ENCODE measurements at places on chromosomes 16 and 17.

GRCh38 chr16:5412731-5413130, 315.1 kb upstream of the EEF2KMT start:
- no peak for DNase-seq

DNA sequence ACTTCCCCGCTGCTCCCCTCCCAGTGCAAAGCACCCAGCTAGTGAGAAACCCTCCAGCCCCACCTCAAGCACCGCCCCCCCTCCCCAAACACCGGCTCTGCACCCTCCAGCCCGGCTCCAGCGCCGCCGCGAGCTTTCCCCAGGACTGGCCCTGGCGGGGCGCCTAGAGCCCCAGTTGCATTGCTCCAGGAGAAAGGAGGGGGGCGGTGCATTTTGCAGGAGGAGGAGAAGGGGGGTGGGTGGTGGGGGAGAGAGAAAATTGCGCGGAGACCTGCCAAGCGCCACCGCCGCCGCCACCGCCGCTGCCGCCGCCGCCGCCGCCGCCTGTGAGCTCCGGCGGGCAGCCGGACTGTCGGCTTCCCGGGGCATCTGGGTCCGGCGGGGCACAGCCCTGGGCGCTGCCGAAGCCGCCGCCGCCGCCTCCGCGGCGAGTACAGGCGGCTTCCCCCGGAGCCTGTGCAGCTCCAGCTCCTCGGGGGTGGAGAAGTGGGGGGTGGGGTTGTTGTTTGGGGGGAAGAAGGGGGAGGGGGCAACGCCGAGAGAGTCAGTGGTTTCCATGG, 333 bp upstream of the NOG start:
- DNase-seq: peak; percentile 79

DNA sequence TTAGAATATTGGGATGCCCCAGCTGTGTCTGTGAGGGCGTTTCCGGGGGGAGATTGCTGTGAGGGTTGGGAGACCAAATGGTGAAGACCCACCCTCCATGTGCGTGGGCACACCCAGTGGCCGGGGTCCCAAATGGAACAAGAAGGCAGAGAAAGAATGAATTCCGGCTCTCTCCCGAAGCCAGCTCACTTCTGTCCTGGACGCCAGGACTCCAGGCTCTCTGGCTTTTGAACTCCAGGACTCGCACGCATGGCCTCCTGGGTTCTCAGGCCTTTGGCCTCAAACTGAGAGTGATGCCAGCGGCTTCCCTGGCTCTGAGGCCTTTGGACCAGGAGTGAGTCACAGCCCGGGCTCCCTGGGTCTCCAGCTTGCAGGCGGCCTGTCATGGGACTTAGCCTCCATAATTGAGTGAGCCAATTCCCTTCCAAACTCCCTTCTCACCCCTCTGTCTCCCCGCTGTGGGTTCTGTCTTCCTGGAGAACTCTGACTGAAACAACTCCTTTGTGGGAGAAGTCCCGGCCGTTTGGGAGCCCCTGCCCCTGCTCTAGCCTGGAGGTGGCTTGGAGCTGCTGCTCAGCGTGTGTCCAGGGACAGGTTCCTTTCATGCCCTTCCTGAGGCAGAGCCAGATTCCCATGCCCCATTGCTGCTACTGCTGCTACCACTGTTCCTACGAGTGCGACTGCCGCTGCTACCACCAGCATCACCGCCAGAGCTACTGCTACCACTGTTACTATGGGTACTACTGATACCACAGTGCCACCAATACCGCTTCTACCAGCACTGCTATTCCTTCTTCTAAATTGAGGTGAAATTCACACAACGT, 49.8 kb upstream of the CBX4 start:
- no peak for DNase-seq

GRCh38 chr17:61555127-61555566, 35.9 kb downstream of the NACA2 start:
- no peak for DNase-seq

GRCh38 chr16:57590654-57591085, 37.8 kb upstream of the ADGRG1 start:
- no peak for DNase-seq

- DNase-seq: peak; percentile 71
These were observed 775 bp downstream of the PPM1D start for GRCh38 chr17:60600490-60601446.

DNA sequence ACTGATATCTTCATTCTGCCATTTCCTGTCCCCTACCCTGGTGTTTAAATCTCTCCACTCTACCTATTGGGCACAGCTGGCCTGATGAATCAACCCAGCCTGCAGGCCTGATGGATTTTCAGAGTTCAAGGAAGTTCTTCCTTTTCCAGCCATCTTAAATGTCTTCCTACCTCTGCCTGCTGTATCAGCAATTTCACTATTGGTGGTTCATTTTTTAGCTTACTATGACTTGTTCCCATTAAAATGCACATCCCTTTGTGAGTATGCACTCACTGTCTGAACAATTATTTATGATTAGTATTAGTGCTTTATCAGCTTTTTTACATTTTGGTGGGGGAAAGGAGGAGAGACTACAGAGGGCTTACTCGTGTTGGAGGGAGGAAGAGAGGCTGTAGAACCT, 48.6 kb upstream of the CRHR1 start:
- DNase-seq: no peak

- DNase-seq: no peak
These were observed 34.3 kb upstream of the RBFOX3 start for GRCh38 chr17:79645022-79645776.

DNA sequence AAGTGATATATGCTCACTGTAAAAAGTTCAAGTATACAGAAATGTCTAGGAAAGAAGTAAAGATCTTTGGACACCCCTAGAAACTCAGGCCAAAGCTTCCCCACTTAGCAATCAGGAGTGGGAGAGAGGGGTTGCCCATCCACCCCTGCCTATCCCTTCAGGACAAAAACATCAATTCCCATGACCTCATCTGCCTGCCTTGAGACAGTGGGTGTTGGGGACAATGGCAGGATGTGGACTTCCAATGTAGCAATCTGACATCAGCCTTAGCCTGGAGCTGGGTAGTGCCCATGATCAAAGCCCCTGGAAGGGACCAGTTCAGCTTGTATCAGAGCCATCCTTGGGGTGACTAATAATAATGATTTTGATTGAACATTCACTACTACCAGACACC, 18.1 kb downstream of the ITPRIPL2 start:
- no peak for DNase-seq

GRCh38 chr16:85126705-85127378, 14.6 kb upstream of the CIBAR2 start:
- DNase-seq: no peak

DNA sequence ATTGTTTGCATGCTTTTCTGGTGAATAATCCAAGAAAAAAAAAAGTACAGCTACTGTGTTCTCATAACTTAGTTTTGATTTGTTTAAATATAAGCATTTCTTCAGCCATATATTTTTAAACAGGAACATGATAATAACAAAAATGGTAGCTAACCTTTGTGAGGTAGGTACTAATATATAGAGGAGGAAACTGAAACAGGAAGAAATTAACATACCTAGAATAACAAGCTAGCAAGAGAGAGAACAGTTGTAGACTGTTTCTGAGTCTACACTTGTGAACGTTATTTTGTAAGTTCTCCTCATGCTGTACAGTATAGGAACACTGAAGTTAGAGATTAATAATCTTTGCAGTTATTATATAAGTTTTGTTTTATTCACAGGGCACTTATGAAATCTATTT, 49.3 kb downstream of the NSRP1 start:
- no peak for DNase-seq

GRCh38 chr17:13030459-13031300, 12.9 kb upstream of the ELAC2 start:
- peak; percentile 63 for DNase-seq

- no peak for DNase-seq
These were observed 503.4 kb upstream of the PSMD7 start for GRCh38 chr16:73793260-73793659.

DNA sequence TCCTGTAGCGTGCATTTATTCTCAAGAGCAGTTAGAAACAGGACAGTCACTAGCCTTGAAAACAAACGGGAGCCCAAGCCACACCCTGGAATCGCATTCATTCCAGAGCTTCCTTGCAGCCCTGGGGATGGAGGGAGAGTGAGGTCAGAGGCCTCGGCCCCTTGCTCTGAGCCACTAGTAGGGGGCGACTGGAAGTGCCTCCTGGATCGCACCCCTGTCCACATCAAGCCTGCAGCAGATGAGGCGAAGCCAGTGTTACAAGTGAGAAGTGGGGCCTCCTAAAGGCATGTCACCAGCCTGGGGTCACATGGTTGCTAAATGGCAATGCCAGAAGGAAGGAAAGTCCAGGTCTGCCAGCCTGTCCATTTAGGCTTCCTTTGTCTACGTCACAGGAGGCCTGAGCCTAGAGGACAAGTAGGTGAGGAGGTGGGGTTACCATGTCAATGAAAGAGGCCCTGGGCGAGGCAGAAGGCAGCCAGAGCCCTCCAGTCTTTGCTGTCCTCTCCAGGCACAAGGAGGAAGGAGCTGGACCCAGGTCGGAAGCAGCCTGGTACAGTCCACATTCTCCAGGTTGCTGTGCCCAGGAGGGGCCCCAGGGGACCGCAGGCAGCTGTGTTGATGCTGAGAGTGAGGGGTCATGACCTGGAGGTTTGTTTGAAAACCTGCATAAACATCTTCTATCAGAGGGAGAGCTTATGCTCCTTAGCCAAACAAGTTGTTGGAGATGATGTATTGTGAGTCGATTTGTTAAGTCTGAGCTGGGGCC, 3.0 kb upstream of the RCVRN start:
- DNase-seq: no peak

- no peak for DNase-seq
These were observed 59.4 kb downstream of the NT5M start for GRCh38 chr17:17362540-17362930.

GRCh38 chr16:85649411-85650134, 36.5 kb downstream of the GSE1 start:
- no peak for DNase-seq

- DNase-seq: peak; percentile 37
These were observed 6.1 kb downstream of the SGSM2 start for GRCh38 chr17:2343421-2343820.

DNA sequence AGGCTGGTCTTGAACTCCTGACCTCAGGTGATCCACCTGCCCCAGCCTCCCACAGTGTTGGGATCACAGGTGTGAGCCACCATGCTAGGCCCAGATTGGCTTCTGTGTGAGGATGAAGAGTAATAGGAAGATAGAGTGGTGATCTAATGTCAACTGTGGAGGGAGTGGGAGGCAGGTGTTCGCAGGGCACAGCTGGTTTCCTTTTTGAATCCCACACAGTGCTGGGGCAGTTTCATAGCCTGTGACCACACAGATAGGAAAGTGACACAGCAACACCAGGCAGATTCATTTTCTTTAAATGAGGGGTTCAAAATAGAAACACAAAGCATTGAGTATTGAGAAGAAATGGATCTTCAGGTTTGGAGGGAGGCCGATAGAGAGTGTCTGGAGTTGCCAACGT, 540.3 kb downstream of the WWOX start:
- DNase-seq: no peak

DNA sequence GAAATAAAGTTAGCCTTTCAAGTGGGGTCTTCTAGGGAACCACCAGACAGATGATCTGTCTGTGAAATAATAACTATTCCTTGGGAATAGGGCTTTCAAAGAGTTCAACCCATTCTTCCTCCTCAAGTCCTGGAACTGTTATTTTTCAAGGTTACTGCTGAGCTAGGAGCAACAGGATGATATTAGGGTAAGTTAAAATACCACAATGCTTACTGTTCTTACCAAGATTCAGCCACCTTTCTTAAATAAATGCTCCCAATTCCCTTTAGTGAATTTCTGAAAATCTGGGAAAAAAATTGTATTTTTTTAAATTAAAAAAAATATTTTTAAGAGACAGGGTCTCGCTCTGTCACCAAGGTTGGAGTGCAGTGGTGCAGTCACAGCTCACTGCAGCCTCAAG, 26.9 kb upstream of the ALDH3A2 start:
- DNase-seq: no peak

DNA sequence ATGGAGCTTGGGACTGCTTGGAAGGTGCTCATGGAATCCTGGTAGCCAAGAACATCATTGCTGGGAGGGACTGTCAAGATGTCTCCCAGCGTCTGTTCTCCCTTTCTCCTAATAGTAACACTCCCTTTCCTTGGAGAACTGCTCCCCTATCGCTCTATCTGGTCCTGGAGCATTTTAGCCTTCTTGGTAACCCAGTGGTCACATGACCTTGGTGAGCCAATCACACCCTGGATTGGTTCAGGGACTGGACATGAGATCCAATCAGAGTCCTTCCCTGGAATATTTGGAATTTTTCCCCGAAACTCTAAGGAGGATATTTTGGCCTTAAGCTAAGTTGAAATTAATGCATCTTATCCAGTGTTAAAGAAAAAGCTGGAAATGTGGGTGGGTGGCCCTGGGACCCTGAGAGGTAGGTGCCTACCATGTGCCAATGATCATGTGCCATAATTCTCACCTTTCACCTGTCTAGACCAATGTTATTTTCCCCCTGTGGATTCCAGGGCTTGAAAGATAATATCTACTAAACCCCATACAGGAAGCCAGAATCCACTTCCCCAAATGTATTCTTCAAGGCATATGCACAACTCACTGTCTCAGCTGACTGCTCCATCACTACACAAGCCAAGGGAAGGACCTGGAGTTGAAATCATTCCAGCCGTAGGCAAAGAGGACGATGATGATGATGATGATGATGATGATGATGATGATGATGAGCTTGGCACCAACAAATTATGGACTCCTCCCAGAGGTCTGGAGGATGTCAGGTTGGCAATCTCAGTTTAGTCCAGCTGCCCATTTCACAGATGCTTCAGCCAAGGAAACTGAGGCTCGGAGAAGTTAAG, 193.2 kb downstream of the RAB11FIP4 start:
- no peak for DNase-seq
